EH (cell line): ENCODE measurements at places on chromosomes 3 and 15.

- DNase-seq: peak; percentile 81
These were observed 48.9 kb upstream of the AGTR1 start for GRCh38 chr3:148648685-148649352.

DNA sequence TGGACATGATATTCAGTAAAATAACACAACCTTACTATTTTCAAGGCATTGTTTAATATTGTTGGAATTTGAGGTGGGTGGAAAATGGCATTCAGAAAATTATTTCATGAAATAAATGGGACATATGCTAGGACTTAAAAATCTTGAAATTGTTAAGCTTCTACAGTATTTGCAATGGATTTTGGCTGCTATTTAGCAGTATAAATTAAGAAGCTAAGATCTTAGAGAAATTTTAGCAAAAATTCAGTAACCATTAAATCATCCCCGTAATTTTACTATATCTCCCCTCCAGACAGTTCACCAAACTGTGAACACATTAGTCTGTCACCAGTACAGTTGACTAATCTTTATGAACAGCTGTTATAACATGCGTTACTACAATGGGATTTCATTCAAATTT, 8.2 kb downstream of the DIPK2A start:
- DNase-seq: no peak

DNA sequence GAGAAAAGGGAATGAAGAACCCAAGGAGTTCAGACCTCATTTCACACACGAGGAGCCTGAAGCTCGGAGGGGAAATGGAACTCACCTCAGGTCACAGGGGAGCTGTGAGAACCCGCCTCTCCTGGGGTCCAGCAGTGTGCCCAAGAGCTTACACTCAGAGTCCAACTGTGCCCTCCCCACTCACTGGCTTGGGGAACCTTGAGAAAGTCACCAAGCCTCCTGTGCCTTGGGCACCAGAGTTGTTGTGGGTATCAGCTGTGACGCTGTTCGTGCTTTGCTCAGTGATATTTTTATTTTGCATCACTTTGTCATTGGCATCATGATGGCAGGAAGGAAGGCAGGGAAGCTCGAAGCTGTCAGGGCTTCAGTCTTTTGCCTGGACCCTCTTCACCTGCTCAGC, 83.4 kb downstream of the TLE3 start:
- no peak for DNase-seq

GRCh38 chr3:12470111-12470510, 14.2 kb upstream of the TSEN2 start:
- DNase-seq: peak; percentile 58

DNA sequence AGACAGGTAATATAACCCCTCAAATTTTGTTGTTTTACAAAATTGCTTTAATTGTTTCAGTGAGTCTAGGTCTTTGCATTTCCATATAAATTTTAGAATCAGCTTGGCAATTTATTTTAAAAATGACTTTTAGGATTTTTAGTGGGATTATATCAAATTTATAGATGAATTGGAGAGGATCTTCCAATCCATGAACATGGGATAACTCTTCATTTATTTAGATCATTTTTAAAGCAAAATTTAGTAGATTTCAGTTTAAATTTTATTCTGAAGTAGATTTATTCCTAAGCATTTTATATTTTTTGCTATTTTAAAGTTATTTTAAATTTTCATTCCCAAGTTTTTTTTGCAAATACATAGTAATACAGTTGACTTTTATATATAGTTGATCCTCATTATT, 58.1 kb upstream of the THSD4 start:
- no peak for DNase-seq

DNA sequence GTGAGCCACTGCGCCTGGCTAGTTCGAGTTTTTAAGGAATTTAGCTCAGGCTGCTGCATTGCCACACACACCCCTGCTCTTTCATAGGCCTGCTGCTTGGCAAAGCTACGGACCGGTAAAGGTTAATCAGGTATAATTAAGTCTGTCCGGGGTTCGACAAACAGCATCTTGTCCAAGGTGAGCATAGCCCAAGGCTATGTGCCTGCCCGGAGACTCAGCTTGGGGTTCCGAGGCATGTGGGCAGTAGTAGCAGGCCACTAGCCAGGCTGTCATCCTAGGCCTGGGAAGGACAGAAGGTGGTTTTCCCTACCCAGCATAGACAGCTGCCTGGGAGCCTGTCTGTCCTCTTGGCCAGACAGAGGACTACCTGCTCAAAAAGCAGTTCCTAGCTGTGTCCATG, 6.6 kb downstream of the P4HTM start:
- DNase-seq: no peak

- peak; percentile 77 for DNase-seq
These were observed 2.2 kb upstream of the DCAF1 start for GRCh38 chr3:51501833-51502561.

GRCh38 chr3:190830031-190830430, 32.5 kb downstream of the GMNC start:
- DNase-seq: no peak

DNA sequence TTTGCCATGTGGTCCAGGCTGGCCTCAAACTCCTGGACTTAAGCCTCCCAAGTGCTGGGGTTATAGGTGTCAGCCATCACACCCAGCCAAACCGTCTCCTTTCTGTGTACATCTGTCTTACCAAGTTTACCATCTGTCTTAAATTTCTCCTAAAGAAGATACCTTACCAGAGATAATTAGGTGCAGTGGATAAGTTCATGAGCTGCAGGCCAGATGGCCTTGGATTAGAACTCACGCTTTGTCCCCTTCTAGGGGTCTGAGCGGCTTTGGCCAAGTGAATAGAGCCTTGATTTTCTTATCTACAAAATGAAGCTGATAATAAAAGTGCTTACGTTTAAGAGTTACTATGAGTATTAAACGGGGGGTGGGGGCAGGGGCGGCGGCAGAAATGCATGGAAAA, 103.9 kb downstream of the SUCLG2 start:
- no peak for DNase-seq

- DNase-seq: no peak
These were observed 642 bp downstream of the COX5A start for GRCh38 chr15:74937272-74937589.

DNA sequence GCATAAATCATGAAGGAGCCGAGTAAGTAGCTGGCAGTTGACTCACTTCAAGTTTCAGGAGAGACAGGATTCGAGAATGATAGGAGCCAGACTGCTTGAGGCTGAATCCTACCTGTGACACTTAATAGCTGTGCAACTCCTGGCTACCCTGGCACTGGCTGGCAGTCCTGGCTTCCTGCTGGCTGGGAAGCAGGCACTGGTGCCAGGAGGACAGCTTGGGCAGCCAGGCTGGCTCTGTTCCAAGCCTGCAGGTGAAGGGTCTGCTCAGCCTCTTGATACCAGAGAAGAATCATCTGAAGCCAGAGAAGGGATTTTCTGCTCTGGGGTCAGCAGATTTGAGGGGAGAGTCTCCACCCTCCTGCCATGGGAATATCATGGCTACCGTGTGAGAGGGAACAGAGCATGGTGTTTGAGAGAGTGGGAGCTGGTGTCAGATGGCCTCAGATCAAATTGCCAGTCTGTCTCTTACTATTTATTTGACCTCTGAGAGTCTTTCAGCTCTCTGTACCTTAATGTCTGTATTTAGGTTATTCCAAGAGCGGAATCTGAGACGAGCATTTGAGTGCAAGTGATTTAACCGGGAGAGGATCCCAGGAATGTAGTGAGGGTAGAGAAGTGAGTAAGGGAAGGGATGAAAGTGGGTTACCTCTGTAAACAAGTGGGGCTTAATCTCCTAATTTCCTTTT, 4.4 kb upstream of the XIRP1 start:
- peak; percentile 37 for DNase-seq

GRCh38 chr15:46723308-46723707, 994.0 kb upstream of the SEMA6D start:
- no peak for DNase-seq

- DNase-seq: no peak
These were observed 81.1 kb downstream of the PDCD6IP start for GRCh38 chr3:33879540-33879939.

DNA sequence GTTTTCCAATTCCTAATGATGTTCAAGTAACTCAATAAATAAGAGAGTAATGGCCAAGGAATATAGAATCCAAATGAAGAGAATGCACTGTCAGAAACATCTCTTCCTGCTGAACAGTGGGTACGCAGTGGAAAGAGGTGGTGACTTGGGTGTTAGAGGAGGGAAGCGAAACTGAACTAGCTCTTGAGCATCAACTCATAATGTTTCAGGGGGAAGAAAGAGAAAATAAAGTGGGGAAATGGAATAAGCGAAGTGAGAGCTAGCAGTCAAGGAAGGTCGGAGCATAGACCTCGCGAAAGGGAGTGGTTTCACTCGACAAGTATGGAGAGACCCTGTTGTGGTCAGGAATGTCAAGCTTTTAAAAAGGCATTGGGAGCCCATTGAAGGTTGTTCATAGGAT, 309.5 kb downstream of the GAP43 start:
- DNase-seq: no peak

DNA sequence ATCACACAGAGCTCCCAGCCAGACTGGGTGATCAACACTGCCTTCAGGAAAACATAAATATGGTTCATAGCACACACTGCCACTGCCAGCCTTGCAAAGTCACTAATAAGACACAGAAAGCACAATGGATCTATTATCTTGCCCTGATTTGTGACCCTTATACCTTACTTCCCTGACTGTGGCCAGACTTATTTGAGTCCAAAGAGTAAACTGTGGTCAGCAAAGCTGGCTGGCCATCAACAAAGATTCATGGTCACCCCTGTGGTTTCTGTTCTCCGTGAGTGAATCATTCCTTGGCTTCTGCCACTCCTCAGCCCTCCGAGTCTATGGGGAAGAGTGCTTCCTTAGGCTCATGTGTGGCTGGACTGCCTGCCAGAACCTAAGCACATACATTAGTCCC, 437.7 kb downstream of the RAP2B start:
- DNase-seq: peak; percentile 91

DNA sequence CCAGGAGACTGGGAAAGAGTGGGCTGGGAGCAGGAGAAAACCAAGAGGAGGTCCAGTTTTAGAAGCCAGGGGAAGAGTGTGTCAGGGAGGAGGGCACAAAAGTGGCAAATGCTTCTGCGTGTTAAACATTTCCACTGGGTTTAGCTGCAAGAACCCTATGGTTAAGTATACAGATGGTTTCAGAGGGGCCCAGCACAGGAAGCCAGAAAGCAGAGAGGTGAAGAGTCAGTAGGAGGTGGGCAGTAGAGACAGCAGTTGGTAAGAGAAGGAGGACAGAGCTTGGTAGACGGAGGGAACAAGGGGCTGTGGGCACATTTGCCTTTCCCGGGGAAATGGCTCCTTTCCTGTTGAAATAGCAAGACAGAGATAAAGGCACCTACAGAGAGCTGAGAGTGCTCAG, 133.8 kb downstream of the EPHB1 start:
- DNase-seq: no peak

DNA sequence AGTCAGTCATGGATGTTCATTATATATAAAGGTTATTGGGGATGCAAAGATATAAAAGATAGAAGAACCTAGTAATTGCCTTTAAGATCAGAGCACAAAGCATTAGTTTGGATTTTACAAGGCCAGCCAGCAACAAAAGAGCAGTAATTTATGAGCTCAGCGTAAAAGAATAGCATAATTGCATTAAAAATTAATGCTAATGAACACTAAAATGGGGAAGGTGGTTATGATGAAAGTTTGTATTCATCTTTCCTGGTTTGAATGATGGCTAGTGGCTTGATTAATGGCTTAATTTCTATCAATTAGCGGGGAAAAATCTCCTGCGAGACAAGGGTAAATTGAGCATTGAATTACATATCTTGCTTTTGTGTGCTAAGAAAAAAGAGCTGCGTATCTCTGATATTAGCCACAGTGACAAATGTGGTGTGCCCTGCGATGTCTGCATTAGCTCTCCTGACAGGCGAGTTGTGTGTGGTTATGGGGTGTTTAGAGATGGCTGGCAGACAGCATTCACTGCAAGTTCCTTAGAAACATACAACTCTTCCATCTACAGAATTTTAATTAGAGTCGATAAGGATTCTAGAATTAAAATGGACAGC, 42.8 kb upstream of the MLF1 start:
- no peak for DNase-seq

GRCh38 chr3:193744822-193745684, 152.0 kb downstream of the OPA1 start:
- DNase-seq: peak; percentile 6
